ENCODE measurements at places on chromosomes 4 and X.

DNA sequence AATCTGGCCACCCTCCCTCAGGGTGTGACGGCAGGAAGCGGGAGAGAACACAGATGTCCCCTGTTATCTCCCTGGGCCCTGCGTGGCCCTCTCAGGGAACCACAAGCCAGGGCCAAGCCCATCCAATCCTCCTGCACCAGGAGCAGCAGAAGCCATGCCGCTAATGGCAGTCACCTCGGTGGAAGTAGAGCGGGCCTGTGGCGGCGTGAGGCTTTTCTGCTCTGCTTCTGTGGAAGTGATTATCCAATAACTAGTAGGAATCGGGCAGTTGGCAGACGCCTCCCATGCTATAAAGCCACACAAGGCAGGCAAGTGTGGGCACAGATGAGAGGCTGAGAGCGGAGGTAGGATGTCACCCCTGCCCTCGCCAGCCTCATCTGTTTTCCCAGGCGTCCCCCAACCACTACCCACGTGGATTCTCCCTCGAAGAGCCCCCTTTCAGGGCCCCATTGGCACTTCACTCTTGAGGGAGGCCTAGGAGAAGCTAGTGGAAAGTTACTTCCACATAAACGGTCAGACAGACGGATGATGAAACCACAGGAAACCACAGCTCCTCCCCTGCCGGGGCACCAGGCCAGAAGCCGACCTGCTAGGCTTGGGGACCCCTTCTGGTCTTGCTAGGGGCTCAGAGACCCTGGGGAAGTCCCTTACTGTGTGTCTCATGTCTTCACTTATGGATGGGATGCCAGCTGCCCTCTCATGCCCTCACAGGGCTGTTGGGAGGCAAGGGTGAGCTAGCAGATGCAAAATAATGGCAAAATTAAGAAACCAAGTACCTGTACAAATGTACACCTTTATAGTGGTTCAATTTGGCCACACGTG is 18.8 kb upstream of the TMSB4X start:
- DNase-seq, result peak; percentile 57

DNA sequence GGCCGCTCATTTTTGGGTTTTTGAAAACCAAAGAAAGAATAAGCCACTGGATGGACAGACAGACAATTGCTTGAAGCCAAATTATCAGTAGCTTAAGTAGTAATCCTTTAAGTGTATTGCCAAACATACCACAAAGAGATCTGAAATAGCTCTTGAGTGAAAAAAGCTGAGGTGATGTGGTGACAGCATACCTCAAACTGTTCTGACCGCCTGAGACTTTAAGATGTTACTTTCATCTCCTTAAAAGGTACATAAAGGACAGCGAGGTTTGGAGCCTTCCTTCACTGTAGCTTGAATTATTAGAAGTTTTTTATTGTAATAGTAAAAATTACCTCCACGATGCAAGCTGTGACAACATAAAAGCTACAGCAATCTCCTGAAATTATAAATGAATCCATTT is 271.5 kb upstream of the FAM241A start:
- DNase-seq, result no peak

GRCh38 chr4:39933671-39934590 is 43.8 kb downstream of the PDS5A start:
- no peak for DNase-seq

GRCh38 chrX:49754233-49754857 is 58.6 kb upstream of the PAGE1 start:
- DNase-seq, result peak; percentile 42

DNA sequence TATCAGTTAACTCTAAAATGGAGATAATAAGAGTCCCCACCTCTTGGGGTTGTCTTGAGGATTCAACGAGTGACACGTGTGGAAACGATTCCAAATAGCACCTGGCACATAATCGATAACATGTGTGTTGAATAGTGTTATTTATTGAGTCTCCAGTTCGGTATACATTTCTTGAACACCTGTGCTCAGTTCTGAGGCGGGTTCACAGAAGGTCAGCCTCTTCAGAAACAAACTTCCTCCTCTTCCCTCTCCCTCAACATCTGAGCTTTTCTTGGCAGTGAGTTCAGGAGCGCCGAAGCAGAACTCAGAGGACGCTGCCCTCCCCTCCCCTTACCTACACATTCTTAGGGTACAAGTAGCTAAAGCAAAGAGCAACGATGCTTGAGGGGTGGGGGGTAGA is 934 bp downstream of the PDHA1 start:
- no peak for DNase-seq

- no peak for DNase-seq
These were observed 1149.2 kb downstream of the PCDH18 start for GRCh38 chr4:136383082-136383481.

DNA sequence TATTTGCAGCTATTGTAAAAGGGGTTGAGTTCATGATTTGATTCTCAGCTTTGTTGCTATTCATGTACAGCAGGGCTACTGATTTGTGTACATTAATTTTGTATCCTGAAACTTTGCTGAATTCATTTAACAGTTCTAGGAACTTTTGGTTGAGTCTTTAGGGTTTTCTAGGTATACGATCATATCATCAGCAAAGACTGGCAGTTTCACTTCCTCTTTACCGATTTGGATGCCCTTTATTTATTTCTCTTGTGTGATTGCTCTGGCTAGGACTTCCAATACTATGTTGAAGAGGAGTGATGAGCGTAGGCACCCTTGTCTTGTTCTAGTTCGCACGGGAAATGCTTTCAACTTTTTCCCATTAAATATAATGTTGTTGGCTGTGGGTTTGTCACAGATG is 48.1 kb downstream of the NPY1R start:
- DNase-seq, result no peak

DNA sequence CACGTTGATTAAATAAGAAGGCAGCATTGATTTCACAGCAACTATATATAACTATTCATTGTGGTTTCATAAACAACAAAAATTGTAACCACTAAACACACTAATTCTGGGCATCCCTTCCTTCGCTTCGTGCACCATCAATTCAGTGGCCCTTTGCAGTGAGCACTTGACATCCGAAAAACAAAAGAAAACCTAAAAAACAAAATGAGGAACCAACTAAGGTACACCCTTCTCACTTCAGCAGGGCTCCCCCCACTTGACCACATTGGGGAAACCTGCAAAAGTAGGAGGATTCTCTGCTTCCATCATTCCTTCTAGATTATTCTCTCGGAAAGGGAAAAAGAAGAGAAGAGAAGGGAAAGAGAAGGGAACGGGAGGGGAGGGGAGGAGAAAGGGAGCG is 28.3 kb downstream of the NBDY start:
- no peak for DNase-seq

DNA sequence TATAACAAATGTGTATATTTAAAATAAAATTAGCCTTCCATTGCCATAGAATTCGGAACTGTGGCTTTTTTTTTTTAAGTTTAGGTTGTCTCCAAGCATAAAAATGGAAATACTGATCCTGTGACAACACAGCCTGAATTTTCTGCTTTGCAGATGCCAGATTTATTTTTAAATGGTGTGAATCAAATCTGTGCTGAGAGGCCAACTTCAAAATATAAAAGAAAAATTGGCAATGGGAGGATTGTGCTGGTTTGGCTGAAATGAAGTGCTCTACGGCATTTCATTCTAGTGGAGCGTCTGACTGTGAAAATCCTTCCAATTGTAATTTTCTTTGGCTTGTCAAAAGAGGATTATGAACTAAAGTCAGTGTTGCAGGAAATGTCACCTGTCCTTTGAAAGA is 580.3 kb upstream of the ZFP42 start:
- no peak for DNase-seq

- DNase-seq, result no peak
These were observed 299.9 kb downstream of the UNC5C start for GRCh38 chr4:95248720-95249425.

- no peak for DNase-seq
These were observed 1.5 kb downstream of the EVC start for GRCh38 chr4:5712517-5712916.

GRCh38 chr4:147085781-147086180 is 140.1 kb upstream of the TTC29 start:
- no peak for DNase-seq

GRCh38 chr4:159705334-159705733 is 602.5 kb downstream of the RAPGEF2 start:
- no peak for DNase-seq

DNA sequence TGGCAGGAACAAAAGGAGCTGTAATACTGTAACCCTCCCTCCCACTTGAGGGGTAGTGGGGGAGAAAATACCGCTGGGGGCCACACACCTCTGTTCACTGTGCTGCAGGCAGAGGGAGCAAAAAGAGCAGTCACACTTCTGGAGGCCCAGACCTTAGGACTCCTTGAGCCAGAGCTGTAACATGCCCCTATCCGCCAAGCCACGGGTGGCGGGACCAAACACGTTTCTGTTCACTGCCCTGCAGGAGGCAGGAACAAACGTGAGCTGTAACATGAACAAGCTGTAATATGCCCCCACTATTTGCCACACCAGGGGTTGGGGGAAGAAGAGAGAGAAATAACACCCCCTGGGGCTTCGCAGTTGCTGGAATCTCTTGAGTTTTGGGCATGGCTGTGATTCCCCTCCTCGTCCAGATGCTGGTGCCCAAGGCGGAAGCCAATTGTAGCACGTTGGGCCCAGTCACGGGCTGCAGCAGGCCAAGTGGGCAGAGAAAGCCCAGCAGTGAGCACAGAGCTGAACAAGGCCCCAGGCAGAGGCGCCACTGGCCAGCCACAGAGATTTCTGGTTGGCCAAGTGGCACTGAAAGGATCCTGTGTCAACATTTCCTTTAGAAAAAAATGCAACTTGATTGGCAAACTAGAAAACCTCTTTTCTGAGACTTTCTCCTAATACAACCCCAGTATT is 509.7 kb downstream of the INPP4B start:
- DNase-seq, result no peak

DNA sequence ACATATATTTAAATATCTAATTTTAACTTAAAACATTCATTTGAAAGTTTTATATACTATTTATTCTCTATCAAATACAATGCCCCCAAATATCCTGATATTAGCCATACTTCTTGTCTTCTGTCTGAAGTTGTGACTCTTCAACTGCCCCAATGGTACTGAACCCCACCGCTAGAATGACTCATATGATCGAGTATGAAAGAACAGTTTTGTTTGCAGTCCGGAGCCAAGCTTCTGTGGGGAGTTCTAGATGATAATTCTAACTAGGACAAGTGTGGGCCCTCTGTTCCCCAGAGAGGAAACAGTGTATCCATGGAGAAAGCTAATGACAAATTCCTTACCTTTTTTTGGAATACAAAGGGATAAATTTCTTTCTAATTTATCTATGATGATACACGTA is 24.7 kb upstream of the CT47A1 start:
- no peak for DNase-seq

DNA sequence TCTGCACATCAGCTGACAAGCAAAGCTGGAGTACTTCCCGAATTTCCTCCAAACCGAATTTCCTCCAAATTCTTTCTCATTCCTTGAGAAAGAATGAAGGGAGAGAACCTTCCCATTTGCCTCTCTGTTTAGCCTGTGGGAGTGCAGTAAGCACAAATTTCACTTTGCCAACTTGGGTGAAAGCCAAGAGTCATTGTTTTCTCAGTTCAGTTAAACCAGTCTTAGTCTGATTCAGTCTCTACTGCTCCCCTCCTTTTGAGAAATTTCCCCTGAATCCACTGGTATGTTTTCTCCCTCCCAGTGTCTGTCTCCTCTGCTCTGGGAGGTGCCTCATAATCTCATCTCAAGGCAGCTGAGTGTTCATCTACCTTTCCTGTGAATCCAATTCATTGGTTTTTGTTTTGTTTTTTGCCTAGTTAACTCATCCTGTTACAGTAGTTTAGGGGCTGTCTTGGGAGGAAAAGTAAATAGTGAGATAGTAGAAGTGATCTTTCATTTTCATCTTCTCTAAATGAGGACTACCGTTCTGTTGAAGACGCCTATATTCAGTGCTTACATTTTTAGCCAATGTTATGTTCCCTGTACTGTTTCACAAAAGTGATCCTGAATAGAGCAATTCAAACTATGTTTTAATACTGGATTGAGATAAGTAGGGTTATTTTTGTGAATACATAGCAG is 49.0 kb downstream of the SYTL5 start:
- no peak for DNase-seq

DNA sequence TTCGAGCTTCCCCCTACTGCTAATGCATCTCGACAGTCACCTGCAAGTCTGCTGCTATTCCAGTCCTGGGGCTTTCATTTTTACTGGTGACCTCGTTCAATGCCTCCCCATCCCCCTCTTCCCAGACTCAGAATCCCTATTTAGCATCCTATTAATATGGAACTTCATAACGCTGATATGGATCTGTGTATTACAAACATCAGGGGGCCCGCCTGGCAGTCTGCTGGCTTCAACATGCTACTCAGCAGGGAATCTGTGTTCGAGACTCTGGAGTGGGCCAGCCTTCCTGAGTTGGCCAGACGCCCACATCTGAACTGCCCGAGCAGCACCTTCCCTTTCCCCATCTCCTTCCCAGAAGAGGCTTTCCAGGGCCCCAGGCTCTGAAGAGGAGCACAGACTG is 173.9 kb upstream of the PPARGC1A start:
- no peak for DNase-seq
